ENCODE measurements at places on chromosomes 6 and 20.

DNA sequence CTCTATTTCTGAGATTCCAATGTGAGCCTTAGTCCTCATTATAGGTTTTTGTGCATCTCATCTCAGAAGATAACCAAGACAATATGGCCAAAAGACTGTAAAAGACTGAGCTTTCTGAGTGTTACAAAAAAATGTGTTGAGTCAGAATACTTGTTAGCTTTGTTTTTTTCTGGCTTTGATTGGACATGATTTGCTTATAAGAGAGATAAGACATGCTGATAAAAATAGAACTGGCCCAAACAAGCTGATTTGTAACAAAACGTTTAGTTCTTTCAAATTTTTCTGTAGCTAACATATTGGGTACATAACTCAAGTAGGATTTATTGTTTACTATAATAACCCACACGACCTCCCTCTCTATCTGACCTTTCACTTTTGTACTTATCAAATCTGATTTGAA, 32.9 kb downstream of the FILIP1 start:
- DNase-seq, result no peak

DNA sequence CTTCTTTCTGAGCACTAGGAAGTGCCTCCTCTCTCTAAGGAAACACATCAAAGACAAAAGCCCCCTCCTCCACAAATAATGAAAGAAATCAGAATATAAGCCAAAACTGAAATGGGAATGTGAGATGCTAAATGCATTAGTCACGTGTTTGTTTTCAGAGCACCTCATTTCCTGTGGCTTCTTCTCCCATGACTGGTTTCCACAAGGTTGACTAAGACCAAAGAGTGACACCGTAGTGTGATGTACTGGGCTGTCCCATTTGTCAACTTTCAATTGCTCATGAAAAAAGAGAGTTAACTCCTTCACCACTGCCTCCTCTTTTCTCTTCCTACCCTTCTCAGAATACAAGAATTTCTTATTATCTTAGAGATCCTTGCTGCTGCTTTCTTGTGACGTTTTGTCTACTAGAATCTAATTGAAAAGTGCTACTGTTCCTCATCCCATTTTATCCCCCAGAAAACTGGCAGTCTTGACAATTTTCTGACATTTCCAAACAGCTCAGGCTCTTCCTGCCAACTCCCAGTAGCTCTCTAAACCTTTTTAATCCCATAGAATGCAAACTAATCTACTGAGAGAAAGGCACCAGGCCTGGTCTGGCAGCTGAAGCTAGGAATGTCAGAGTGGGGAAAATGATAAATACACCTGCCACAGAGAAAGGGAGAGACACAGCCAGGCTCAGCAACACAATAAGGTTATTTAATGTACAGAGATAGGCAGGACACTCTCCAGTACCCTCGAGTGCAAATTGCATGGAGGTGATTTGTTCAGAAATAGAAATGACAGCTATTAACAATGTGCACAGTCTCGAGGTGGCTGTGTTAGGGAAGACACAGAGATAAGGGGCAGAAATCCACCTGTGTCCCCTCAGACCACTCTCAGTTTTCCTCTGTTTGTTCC, 671.7 kb upstream of the NRSN1 start:
- DNase-seq, result no peak

- no peak for DNase-seq
These were observed 154.5 kb downstream of the MMS22L start for GRCh38 chr6:97128507-97128906.

GRCh38 chr6:130575557-130575956, 209.7 kb downstream of the TMEM200A start:
- DNase-seq, result no peak

DNA sequence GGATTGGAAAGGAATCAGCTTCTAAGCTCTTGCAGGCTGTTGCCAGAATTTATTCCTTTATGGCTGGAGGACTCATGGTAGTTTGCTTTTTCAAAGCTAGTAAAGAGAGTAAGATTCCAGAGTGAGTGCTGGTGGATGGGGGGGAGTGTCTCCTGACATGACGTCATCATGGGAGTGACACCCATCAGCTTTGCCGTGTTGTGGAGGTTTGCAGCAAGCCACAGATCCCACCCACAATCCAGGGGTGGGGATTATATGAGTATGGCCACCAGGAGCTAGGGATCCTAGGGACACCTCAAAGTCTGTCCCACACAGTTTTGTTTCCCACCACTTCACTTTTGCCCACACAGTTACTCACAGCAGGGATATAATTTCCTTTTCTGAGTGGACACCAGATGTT, 28.7 kb upstream of the PMEPA1 start:
- no peak for DNase-seq

- peak; percentile 54 for DNase-seq
These were observed 674 bp downstream of the NRSN1 start for GRCh38 chr6:24126586-24127192.

DNA sequence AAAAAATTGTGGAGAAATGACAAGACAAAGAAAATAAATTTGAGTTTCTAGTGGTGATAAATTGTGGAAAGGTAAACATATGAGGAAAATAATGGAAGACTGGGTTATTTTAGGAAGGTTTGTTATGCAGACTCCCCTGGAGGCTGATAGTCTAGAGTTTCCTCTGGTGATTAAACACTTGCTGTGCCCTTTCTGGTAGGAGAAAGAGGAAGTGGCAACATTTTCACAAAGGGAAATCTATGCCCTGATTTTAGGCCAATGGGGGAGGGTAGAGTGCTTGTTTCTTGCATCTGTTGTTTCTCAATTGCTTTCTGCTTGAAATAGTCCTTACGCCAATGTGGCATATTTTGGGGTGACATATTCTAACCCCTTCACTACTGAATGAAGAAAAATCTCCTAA, 129.1 kb upstream of the DOK5 start:
- no peak for DNase-seq

DNA sequence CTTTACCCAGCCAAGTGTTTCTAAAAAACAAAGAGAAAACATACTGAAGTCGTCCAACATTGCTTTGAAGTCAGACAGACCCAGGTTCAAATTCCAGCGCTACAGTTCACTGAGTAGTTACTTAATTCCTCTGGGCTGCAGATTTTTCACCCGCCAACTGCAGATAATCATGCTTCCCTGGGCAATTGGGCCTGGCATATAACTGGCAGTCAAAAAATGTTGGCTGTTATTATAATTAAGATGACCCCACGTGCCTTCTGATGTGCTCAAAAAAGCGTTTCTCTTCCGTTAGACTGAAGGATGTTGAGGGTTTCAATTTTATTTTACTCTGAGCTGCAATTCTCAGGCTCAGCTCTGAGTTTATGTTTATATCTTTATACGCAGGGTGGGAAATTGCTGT, 156.1 kb upstream of the CITED2 start:
- DNase-seq, result no peak

DNA sequence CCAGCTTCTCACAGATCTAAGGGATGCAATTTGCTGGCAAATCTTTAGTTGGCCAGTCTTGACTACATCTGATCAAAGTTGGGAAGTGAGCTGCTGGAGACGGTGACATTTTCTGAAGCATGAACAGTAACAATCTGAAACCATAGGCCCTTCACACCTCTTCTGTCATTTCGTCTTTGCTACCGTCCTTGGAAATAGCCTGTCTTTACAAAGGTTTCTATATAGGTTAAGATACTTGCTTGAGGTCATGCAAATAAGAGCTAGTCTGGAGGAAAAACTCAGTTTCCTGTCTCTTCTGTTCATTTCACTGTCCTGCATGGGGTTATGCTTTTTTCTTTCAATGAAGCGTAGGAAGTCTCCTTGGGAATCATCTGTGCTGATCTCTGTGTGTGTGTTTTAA, 55.6 kb downstream of the CARMIL1 start:
- DNase-seq, result no peak

DNA sequence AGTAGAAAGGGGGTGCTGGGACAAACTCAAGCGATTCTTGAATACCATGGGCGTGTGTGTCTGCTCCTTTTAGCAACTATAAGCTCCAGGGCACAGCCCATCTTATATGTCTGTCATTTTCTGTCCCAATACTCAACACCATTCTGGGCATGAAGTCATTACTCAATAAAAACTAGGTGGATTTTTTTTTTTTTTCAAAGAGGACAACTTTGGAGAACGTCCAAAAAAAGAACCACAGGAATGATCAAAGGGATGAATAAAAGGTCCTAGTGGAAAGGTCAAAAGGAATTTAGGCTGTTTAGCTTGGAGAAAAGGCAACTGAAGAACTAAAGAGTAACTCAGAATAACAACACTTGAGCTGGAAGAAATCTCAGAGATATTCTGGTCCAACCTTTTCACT, 24.4 kb downstream of the UQCC1 start:
- no peak for DNase-seq

- no peak for DNase-seq
These were observed 38.3 kb upstream of the LTV1 start for GRCh38 chr6:143804835-143805239.
